ENCODE measurements at places on chromosomes 1 and 21. TPM values are rescaled to one million over a fixed set of nuclear protein-coding genes. Genes with fewer than 3 reads are reported as not detected.

Gene FCMR
- total RNA-seq, result 3.9 TPM

Gene OR2M3
- not detected for total RNA-seq

Gene SPATA17
- total RNA-seq, result 2.9 TPM

Gene CRYAA
- not detected for total RNA-seq

Gene CTTNBP2NL
- total RNA-seq, result 7.4 TPM

Gene OLFML3
- 4.1 TPM for total RNA-seq

Gene FCGR2B
- not detected for total RNA-seq

Gene KRTAP7-1
- not detected for total RNA-seq

Gene ZSWIM5
- total RNA-seq, result 0.56 TPM

Gene ARID4B
- 16.0 TPM for total RNA-seq

Gene FCRL3
- total RNA-seq, result 0.02 TPM

Gene C1orf94
- total RNA-seq, result not detected

Gene CFHR1
- total RNA-seq, result not detected

Gene SKI
- total RNA-seq, result 26.1 TPM

Gene TMEM81
- total RNA-seq, result 2.3 TPM

Gene CD1D
- 0.10 TPM for total RNA-seq

Gene C1orf185
- total RNA-seq, result not detected

Gene AKR7A3
- total RNA-seq, result 0.16 TPM

Gene PLA2G2A
- total RNA-seq, result not detected

Gene TSACC
- total RNA-seq, result 1.9 TPM

Gene GRIK1
- total RNA-seq, result not detected

Gene TOR1AIP1
- total RNA-seq, result 30.9 TPM

Gene PTPN22
- not detected for total RNA-seq

Gene ERICH3
- not detected for total RNA-seq

Gene SPATA46
- not detected for total RNA-seq

Gene RHBG
- total RNA-seq, result not detected

Gene SLAMF8
- 0.06 TPM for total RNA-seq

Gene HSD3B2
- not detected for total RNA-seq

Gene S100B
- not detected for total RNA-seq
